ENCODE measurements at places on chromosomes 4 and X.
A peak's percentile ranks its signal among the peaks of the same experiment; 100 is the strongest.

DNA sequence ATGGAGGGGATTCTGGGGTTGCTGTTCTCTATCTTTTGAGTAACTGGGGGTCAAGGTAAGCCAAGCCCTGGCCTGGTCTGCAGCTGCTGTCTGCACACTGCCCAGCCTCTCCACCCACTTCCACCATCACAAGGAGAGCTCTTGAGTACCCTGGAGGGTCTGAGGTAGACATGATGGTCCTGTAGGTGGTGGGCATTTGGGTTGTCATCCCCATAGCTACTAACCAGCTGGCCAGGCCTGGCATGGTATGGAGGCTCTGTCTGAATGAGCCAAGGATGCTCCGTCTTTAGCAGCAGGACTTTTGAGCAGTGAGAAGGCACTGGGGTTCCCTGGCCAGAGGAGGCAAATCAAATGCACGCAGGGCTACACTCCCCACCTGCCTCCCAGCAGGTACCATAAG lies 82.7 kb downstream of the NHSL2 start:
- no peak for DNase-seq

- no peak for DNase-seq
Observed at GRCh38 chr4:11367371-11367770, 61.3 kb downstream of the HS3ST1 start.

DNA sequence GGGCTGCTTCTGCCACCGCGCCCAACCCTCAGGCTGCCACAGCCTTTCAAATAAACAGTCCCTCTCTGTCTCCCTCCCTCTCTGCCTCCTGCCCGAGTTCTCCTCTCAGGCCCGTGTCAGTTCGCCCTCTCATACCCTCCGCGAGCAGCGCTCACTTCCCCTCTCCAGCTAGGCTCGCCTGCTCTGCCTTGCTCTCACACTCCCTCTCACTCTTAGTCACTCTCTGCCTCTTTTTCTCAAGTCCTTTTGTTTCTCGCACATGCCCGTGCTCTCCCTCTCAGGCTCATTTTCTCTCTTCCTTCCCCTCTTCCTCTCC lies 3.2 kb downstream of the EFNB1 start:
- DNase-seq, result peak; percentile 53

GRCh38 chr4:74037076-74037955 lies 1.2 kb downstream of the CXCL3 start:
- DNase-seq, result no peak

- no peak for DNase-seq
Observed at GRCh38 chrX:43815209-43815608, 67.0 kb downstream of the MAOB start.

GRCh38 chrX:131801066-131801465 lies 222.0 kb upstream of the STK26 start:
- DNase-seq, result no peak

DNA sequence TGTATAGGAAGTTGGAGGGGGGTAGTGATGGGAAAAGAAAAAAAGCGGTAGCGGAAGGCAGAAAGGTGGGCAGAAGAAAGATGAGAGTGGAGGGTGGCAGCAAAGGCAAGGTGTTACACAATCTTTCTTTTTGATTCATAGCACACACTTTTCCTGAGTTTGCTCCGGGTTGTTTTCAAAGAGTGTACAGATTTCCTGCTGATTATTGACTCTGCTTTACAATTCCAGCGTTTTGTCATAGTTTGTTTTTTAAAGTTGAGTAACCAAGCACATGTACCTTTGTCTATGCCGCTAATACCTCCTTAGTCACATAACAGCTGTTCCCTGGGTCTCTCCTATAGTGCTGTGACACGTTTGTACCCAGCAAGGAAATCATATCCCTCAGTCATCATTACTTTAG lies 50.3 kb downstream of the AGA start:
- no peak for DNase-seq

DNA sequence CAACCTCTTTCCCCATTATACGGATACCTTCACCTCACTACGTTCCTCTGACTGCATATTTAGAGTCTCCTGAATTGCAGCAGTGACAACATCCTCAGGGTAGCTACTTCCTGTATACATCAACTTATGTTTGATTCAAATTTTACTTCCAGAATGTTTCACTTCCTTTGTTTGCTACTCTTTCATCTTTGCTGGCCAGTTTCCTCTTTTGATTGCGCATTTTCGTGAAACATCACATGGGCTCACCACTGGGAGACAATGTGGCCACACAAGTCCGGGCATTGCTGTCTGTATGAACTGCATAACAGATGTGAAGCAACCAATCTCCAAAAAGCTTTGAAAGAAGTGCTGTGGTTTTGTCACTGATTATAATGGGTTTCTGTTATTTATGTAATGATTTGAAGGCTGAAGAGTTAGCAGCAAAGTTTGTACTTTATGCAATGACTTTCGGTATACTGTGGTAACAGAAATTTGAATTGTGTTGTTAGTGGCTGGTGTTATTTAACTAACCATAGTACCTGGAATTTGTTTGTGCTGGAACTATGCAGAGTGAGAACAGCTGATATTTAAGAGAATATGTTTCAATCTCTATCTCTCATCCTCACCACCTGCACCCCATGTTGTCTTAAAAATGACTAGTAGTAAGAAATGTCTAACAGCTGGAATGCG lies 7.4 kb downstream of the SNCA start:
- DNase-seq, result peak; percentile 75

GRCh38 chrX:107273795-107274194 lies 67.4 kb downstream of the DNAAF6 start:
- DNase-seq, result no peak

- no peak for DNase-seq
Observed at GRCh38 chr4:110795971-110796370, 173.1 kb upstream of the PITX2 start.

- no peak for DNase-seq
Observed at GRCh38 chr4:109930464-109930863, 17.8 kb downstream of the EGF start.

- peak; percentile 66 for DNase-seq
Observed at GRCh38 chrX:66046612-66047235, 6.8 kb upstream of the VSIG4 start.

GRCh38 chr4:142752202-142752786 lies 93.8 kb downstream of the INPP4B start:
- DNase-seq, result no peak

DNA sequence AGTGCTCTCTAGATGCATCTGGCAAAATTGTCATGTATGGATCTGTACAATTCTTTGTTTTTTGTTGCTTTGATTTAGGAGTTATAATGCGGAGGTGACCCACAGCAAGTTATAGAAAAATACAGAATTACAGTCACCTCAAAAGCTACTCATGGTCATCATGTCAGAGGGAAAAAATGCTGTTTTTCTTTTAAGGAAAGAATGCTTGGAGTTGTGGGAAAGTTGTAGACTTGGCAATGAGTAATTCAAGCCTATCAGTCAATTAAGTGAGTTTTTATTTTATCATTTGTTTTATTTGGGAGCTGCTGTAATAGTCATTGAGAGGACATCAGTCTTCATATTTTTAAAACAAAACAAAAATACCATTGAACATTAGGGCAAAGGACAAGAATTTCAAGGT lies 16.4 kb downstream of the FHL1 start:
- no peak for DNase-seq

- DNase-seq, result no peak
Observed at GRCh38 chr4:100494166-100494565, 23.7 kb downstream of the EMCN start.

GRCh38 chr4:26261405-26261804 lies 59.4 kb upstream of the RBPJ start:
- DNase-seq, result no peak

DNA sequence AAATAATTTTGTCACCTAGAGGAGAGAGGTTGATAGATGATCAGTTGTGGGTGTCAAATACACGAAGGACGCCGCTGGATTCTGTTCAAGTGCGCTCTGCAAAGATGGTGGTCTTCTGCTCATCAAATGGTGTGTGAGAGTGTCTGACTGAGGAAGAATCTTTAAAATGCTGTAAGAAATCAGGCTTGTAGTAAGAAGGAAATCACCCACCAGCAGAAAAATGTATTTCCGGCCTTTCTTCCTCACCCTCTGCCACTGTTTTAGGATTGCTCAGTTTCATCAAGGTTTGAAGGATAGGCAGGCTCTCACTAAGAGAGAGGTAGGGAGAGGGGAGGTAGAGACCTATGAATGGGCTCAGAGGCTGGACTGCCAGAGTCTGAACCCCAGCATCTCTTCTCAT lies 28.7 kb downstream of the RHOH start:
- no peak for DNase-seq

DNA sequence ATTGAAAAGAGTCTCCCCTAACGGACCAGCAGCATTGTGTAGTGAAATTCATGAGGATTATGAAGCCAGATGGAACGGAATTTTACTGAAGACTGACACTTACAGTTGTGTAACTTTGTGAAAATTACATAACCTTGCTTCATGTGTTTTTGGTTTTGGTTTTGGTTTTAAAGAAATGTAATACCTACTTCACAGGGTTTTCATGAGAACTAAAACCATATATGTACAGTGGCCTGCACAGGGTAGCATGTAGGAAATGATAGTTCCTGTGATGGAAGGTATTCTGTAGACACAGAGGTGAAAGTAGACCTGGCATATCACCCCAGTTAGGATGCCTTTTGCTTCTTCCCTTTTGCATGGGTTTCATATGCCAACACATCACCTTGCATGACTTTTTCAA lies 247.0 kb downstream of the BANK1 start:
- no peak for DNase-seq

GRCh38 chr4:56626420-56626819 lies 54.7 kb downstream of the HOPX start:
- no peak for DNase-seq

DNA sequence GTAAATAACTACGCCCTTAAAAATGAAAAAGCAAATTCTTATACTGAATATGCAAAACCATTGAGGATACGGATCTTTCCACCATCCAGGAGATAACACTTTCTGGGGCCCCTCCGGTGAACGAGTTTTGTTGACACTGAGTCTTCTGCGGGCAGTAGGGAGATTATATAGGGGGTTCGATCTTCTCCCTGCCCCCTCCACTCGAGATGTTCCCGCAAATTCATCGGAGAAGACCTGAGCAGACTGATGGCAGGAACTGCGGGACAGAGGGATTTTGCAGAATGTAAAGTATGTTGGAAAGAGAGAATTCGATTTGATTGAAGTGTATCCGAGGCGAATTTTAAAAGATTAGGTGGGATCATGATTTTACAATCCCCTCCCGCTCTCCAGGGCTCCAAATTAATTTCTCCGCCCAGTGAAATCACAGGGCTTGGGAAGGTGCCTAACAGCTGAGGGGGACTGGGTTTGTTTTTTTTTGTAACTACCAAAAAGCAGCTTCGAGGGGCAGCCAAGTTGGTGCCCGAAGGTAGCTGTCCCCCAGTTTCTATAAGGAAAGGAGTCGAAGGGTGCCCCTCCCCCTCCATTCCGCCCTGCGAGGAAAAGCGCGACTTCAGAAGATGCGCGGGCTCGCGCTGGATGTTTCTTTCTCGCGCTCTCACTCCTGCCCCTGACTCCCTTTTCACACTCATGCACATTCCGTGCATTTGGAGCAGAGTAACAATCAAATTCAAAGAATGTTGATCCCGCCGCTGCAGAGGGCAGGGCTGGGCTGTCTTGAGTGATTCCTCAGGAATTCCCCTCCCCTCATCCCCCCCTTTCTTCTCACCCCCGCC lies 1.2 kb downstream of the TMEM255A start:
- no peak for DNase-seq

DNA sequence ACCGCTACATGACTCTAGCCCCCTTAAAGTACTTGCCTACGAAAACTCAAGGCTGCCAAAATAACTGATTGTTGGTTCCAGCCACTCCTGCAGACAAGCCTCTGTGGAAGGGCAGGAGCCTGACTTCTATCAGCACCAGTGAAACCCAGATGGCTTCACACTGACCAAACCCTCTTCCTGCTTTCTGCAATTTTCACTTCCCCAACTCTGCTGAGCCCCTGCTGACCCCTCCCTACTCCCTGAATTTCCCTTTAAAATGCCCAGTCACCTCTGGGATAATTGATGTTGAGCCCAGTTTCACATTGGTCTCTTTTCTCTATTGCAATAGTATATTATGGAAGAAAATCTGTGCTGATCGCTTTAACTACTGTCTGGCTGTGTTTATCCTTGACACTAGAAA lies 61.6 kb upstream of the STS start:
- no peak for DNase-seq

GRCh38 chrX:150508018-150508417 lies 60.4 kb upstream of the MTM1 start:
- no peak for DNase-seq

DNA sequence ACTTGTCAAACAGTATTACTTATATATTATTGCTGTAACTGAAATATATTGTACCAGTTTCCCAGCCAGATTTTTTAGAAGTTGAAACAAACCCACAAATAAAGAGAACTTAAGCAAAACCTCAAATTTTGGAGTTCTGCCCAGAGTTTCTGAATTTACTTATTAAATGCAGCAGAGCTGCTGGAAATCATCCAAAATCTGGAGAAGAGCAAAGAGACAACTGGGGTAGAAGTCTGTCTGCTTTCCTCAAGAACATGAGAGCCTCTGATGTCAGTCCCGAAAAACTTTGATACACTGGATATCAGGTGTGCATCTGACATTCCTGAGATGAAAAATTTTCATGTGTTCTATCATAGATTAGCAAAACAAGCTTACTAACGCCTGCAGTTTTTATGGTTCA lies 325.9 kb downstream of the NR3C2 start:
- DNase-seq, result no peak

DNA sequence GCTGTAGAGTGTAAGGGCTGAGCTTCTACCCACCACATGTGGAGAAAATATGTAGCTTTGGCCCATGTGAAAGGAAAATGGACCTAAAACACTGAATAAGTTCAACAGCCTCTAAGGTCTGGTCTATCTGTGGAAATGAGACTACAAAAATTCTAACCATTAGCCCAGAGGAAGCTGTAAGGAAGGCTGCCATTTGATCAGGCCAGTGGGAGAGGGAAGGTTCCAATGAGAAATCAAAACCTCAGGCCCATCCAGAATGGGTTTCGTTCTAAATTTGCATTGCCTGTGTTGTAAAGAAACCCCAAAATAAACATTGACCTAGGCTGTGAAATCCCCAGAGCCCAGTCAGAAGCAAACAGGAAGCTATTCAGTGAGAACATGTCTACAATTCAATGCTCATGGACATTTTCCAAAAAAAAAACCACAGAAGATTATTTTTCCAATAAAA lies 320.4 kb upstream of the SLC7A11 start:
- DNase-seq, result no peak

GRCh38 chr4:115515772-115516171 lies 402.4 kb upstream of the NDST4 start:
- DNase-seq, result no peak

- no peak for DNase-seq
Observed at GRCh38 chrX:21490341-21490740, 116.1 kb downstream of the CNKSR2 start.

- DNase-seq, result peak; percentile 40
Observed at GRCh38 chrX:49155243-49155899, 7.2 kb upstream of the MAGIX start.
